ENCODE measurements at places on chromosomes 4 and X. TPM values are rescaled to one million over a fixed set of nuclear protein-coding genes. Genes with fewer than 3 reads are reported as not detected.

The CLIC2 gene
- 4.0 TPM for polyA plus RNA-seq

GRCh38 chrX:77450996-77451395 lies 3.8 kb downstream of the FGF16 start:
- no peak for DNase-seq

DNA sequence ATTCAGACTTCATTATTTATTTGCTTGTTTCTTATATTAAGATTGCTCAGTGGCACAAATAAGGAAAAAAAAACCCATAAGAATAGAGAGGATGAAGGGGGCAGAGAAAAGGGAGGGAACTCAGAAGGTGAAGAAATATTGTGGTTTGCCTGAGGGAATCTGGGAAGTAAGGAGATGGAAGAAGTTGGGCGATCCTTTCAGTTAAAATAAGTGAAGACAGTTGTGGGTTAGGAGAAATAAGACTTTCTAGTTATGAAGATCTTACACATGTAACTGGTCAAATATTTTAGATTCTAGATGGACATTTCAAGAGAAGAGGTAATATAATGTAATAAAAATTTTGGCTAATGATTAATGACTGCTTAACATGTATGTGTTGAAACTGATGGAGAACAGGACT lies 138.7 kb upstream of the LIMCH1 start:
- no peak for DNase-seq

GRCh38 chrX:11407331-11408108 lies 114.3 kb downstream of the AMELX start:
- DNase-seq = no peak

- DNase-seq = no peak
These were observed 508.5 kb downstream of the MID1IP1 start for GRCh38 chrX:39309721-39310152.

- no peak for DNase-seq
These were observed 692.8 kb upstream of the TENM3 start for GRCh38 chr4:181550381-181550780.

All from left renal cortex interstitium (tissue), 4 donors.